Neural progenitor cell (in vitro differentiated cells): ENCODE measurements at places on chromosomes 1 and 21. TPM values are rescaled to one million over a fixed set of nuclear protein-coding genes. Genes with fewer than 3 reads are reported as not detected.
A peak's percentile ranks its signal among the peaks of the same experiment; 100 is the strongest.

The KIRREL1 gene
- 39.5 and 70.7 TPM in 2 replicates for total RNA-seq

The NPHP4 gene
- 8.9 and 13.0 TPM in 2 replicates for total RNA-seq

The HMGCS2 gene
- total RNA-seq, result not detected in 2 replicates

The ITGB2 gene
- total RNA-seq, result 0.09 TPM in 1 of 2 replicates, not detected in the other

GRCh38 chr1:82710091-82710490 is 909.4 kb downstream of the ADGRL2 start:
- DNase-seq, result no peak

The KIF17 gene
- 2.2 and 4.0 TPM in 2 replicates for total RNA-seq

DNA sequence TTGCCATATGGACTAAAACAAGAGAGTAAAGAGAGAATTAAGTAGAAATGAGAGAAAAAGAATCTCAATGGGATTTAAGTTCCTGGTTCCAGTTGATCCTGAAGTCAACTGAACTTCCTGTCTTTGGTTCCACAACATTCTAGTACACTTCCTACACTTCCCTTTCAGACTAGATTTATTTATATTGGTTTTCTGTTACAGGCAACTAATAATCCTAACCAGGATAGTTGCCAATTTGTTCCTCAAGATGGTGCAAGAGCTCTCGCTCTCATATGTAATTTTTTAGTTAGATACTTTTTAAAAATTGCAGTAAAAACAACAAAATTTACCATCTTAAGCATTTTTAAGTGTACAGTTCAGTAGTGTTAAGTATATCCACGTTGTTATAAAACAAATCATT is 28.8 kb upstream of the TRIM45 start:
- DNase-seq, result no peak

- no peak for DNase-seq
Observed at GRCh38 chr1:109826930-109827349, 63.2 kb upstream of the EPS8L3 start.

The OR2W3 gene
- total RNA-seq, result not detected in 2 replicates

- DNase-seq, result no peak
Observed at GRCh38 chr1:115476616-115477015, 138.6 kb upstream of the NGF start.

The CDK18 gene
- total RNA-seq, result 14.1 and 25.5 TPM in 2 replicates

DNA sequence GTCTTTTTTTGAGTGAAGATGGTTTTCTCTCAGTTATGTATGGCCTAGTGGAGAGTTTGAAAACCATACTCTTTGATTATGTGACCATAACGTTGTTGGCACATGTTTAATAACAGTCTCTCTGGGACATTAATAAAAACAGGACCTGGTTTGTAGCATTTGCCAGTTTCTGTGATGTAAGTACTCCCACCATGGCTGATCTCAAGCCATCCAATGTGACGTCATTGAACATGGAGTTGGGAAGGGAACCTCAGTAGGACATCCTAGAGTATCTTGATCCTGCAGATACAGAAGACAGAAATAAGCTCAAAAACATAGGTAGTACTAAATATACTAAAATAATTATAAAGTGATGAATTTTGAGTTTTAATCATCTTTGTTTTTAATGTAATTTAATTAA is 107.0 kb downstream of the ACTL8 start:
- no peak for DNase-seq

GRCh38 chr1:232547938-232548484 is 81.9 kb downstream of the SIPA1L2 start:
- no peak for DNase-seq

The CFHR1 gene
- total RNA-seq, result not detected in 2 replicates

The C1orf185 gene
- not detected in 2 replicates for total RNA-seq

DNA sequence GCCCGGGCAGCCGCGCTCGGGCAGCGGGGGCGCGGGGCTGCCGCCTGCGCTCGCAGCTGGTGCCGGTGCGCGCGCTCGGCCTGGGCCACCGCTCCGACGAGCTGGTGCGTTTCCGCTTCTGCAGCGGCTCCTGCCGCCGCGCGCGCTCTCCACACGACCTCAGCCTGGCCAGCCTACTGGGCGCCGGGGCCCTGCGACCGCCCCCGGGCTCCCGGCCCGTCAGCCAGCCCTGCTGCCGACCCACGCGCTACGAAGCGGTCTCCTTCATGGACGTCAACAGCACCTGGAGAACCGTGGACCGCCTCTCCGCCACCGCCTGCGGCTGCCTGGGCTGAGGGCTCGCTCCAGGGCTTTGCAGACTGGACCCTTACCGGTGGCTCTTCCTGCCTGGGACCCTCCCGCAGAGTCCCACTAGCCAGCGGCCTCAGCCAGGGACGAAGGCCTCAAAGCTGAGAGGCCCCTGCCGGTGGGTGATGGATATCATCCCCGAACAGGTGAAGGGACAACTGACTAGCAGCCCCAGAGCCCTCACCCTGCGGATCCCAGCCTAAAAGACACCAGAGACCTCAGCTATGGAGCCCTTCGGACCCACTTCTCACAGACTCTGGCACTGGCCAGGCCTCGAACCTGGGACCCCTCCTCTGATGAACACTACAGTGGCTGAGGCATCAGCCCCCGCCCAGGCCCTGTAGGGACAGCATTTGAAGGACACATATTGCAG is 3.0 kb downstream of the ARTN start:
- peak; percentile 80 for DNase-seq

- DNase-seq, result no peak
Observed at GRCh38 chr1:192554904-192555303, 20.7 kb upstream of the RGS1 start.

The YIPF1 gene
- total RNA-seq, result 35.7 and 41.2 TPM in 2 replicates

DNA sequence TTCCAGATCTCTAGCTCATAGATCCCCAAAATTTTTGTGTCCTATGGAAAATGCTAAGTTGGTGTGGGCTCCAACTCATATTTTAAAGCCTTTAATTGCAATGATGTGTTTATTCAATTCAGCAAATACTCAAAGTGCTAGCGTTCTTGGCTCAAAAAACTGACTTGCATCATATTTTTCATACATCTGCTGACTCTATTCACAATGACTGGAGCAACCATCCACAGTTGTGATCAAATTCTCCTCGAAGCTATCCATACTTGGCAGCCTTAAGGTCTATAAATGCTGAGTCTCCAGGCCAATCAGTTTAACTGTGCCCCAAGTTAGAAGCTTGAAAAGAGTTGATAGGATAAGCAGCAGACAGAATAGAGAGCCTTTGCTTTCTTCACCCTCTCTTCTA is 2.9 kb upstream of the ATP1A1 start:
- DNase-seq, result no peak

DNA sequence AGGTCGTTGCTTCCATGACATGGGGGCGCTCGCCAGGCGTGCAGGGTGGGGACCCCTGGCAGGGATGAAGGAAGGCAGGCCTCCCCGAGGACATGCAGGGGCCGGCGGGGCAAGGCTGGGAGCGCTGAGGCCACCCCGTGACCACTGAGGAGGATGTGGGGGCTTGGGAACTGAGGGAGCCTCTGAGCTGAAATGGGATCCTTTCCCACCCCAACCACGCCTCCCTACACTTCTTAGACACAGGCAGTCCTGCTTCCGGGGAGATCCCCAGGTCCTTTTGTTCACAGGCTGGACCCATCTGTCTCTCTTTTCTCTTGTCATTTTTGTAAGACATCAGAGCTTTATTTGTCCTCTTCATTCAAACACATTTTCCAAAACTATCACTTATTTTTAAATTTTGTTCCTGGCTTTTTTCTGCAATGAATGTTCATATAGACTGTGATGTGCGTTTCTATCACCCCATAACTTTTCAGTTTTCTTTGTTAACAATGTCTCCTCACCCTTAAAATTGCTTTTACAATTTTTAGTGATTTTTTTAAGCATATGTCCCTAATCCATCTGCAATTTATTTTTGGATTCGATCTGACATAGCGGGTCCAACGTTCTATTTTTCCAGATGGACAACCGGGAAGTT is 156.7 kb upstream of the BACE2 start:
- DNase-seq, result no peak

DNA sequence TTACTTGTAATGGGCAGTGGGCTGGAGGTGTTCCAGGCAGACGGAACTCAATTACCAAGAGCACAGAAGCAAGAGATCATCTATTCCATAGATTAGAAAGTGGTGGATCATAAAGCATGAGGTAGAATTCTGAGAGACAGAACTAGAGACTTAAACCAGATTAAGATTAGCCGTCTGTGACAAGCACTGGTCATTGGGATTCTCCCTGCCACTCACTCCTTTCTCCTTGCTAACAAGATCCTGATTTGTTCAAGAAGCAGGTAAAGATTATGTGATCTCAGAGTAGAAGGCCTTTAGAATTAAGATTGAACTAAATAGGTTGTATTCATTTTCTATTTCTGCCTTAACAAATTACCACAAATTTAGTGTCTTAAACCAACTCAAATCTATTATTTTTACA is 1.5 kb upstream of the HSPA13 start:
- no peak for DNase-seq

DNA sequence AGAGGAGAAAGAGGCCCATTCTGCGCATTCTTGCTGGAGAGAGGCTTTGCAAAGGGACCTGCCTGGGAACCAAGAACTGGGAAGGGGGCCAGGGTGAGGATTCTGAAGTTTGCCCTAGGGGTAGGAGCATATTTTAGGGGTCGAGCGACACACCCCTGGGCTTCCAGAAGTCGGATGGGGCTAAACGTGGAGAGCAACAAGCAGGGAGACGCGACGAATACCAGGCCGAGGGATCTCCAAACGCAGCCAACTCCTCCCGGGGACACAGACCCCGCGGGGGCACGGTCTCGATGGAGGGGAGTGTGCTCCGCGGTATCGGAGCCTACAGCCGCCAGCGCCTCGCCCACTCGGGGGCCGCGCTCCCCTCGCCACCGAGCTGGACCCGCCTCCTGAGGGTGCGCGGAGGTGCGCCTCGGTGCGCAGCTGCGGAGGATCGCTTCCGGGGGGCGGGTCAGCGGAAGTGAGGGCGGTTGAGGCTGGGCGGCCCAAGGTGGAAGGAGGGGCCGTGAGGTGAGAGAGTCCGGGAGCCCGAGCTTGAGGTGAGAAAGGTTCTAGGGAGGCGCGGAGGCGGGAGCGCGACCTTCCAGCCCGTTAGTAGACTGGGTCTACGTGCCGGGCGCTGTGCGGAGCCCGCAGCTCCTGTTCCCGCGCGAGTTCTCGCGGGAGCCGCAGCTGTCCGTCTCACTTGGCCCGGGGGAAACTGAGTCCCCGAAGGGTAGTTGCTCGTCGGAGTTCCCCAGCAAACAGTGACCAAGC is at the start of gene MTFR1L:
MTFR1L (plus strand) TSS at position 464 of the 756 bp plus-strand sequence. CDS start 3,151 bp downstream, outside the sequence.
- peak; percentile 86 for DNase-seq

GRCh38 chr1:192892934-192893333 is 84.1 kb downstream of the RGS2 start:
- no peak for DNase-seq

The AMY1C gene
- not detected in 2 replicates for total RNA-seq

The GNG12 gene
- total RNA-seq, result 30.3 and 44.5 TPM in 2 replicates

The TP73 gene
- total RNA-seq, result 0.31 TPM in 1 of 2 replicates, not detected in the other

The OPTC gene
- 0.50 TPM in 1 of 2 replicates, not detected in the other for total RNA-seq

The RGS18 gene
- not detected in 2 replicates for total RNA-seq

The NPR1 gene
- 0.19 and 0.84 TPM in 2 replicates for total RNA-seq

GRCh38 chr1:48495911-48496310 is 23.9 kb upstream of the SPATA6 start:
- DNase-seq, result no peak

The PADI3 gene
- 1.0 and 2.0 TPM in 2 replicates for total RNA-seq

DNA sequence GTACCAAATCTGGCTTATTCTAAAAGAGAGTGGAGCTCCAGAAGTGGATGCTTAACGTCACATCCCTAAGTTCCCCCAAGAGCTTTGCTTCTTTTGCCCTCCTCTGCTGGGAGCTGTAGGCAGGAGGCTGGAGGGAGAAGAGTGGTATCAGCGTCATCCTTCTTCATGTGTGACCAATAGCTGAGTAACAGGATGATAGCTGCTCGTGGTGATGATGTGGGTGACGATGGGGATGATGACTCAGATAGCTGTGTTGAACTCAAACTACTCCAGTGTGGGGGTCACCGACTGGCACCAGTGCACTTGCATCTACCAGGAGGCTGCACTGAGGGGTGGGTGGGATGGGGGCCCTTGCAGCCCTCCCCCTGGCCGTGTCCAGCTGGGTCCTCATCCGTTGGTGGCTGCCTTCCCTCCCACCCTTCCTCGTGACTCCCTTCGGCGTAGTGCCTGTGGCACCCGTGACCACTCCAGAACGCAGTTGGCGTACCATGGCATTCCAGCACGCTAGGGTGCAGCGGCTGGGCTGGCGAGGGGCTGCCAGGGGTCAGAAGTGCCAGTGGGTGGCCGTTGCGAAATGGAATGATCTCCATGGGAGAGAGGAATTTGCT is 1.1 kb downstream of the IGFN1 start:
- DNase-seq, result no peak

The ACP6 gene
- 25.9 and 27.6 TPM in 2 replicates for total RNA-seq

DNA sequence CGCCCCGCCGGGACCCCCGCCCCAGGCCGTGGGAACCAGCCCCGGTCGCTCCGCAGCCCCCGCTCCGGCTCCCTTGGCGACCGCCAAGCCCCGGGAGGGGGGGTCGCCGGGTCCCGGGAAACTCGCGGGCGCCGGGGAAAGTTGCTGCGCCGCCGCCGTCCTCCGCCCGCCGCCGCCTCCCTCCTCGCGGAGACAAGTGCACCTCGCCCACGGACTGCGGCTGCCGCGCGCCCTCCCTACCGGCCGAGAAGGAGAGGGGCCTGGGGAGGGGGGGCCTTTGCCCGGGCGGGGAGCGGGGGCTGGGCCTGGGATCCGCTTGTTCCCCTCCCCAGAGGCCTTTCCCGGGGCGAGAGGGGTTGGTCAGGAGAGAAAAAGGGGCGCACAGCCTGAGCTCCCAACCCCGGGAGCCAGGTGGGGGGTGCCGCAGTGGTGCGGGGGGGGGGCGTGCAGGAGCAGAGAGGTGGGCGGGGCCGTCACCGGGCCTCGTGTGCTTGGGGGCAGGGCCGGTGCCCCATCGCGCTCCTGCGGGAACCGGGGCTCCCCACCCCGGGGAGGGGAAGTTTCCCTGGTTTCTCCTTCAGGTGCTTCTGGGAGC is 592 bp downstream of the AGRN start:
- peak; percentile 55 for DNase-seq

DNA sequence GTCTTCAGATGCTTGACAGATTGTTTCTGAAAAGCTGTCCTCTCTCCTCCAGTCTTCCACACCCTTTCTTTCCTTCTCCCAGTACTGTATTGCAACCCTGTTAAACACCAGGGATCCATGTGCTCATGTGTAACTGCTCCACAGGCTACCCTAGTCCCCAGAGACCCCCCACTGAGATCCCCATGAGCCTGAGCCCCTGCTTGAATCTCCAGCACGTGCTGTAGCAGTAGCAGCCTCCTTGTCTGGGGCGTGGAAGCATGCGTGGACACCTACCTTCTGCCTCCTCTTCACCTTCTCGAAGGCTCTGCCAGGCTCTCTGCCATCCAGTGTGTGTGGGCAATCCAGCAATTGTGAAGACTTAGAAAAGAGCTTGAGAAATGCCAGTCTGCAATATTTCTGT is 25.2 kb downstream of the GPR137B start:
- DNase-seq, result no peak
